ENCODE measurements at places on chromosomes 6 and 20. TPM values are rescaled to one million over a fixed set of nuclear protein-coding genes. Genes with fewer than 3 reads are reported as not detected.

SEMG1 gene
- not detected for total RNA-seq

FAM209A gene
- total RNA-seq, result not detected

HLA-DRB5 gene
- not detected for total RNA-seq

C6orf58 gene
- total RNA-seq, result not detected

HLA-DQA2 gene
- total RNA-seq, result not detected

NFS1 gene
- total RNA-seq, result 39.3 TPM

BFSP1 gene
- total RNA-seq, result 7.1 TPM

PAQR8 gene
- total RNA-seq, result 16.8 TPM

RSPH9 gene
- 2.9 TPM for total RNA-seq

PPP1R3G gene
- 7.6 TPM for total RNA-seq

WFDC2 gene
- 0.95 TPM for total RNA-seq

MEP1A gene
- not detected for total RNA-seq

ANGPT4 gene
- total RNA-seq, result 0.80 TPM

TBXT gene
- total RNA-seq, result not detected

SLC22A2 gene
- 0.18 TPM for total RNA-seq

RAMACL gene
- total RNA-seq, result 0.14 TPM

C20orf96 gene
- total RNA-seq, result 9.3 TPM

OPRM1 gene
- total RNA-seq, result not detected

HDGFL1 gene
- not detected for total RNA-seq

MLN gene
- not detected for total RNA-seq

CGAS gene
- total RNA-seq, result not detected

CLIC5 gene
- total RNA-seq, result 24.5 TPM

PLA2G7 gene
- total RNA-seq, result not detected

OXT gene
- total RNA-seq, result not detected

C20orf204 gene
- 0.88 TPM for total RNA-seq

SIRPD gene
- not detected for total RNA-seq

TEAD3 gene
- 98.6 TPM for total RNA-seq

Measured in cardiac muscle cell (in vitro differentiated cells and primary cell).